ENCODE measurements at places on chromosomes 1 and 21.

- DNase-seq: peak; percentile 23
These were observed 95.3 kb downstream of the HIVEP3 start for GRCh38 chr1:41823471-41823870.

DNA sequence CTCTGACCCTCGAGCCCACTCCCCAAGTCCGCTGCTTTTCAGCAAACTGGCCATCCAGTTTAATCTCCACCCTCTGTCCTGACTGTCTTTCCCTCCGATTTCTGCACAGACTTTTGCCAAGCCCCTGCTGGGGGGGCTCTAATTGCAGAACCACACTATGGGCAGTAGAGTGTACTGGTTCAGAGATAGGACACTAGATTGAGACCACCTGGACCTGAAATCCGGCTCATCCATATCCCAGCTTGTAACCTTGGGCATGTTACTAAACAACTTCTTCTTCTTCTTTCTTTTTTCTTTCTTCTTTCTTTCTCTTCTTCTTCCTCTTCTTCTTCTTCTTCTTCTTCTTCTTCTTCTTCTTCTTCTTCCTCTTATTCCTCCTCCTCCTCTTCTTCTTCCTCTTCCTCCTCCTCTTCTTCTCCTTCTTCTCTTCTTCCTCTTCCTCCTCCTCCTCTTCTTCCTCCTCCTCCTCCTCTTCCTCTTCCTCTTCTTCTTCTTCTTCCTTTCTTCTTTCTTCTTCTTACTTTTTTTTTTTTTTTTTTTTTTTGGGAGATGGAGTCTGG is 7.7 kb downstream of the LRRC71 start:
- DNase-seq: no peak

- DNase-seq: no peak
These were observed 176.5 kb upstream of the RUNX1 start for GRCh38 chr21:35225573-35225972.

GRCh38 chr1:229296541-229296941 is 25.6 kb downstream of the RAB4A start:
- DNase-seq: no peak

GRCh38 chr1:174022976-174023277 is 770 bp upstream of the RC3H1 start:
- DNase-seq: no peak

- DNase-seq: no peak
These were observed 541.4 kb upstream of the B3GALT2 start for GRCh38 chr1:193727850-193728249.

DNA sequence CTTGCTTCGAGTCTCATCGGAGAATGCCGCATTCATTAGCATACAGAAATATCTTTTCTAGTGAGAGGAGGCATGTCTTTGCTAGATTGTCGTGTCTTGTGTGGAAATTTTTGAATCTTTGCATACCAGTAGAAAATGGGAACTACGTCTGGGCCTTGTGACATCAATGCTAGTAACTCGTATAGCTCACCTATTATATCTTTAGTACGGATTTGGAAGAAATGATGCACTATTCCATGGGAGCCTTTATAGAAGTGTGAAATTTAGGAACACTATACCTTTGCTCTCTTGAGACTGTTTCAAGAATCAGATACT is 835 bp downstream of the UHMK1 start:
- DNase-seq: no peak

- no peak for DNase-seq
These were observed 47.0 kb downstream of the RABGAP1L start for GRCh38 chr1:174206148-174206836.

DNA sequence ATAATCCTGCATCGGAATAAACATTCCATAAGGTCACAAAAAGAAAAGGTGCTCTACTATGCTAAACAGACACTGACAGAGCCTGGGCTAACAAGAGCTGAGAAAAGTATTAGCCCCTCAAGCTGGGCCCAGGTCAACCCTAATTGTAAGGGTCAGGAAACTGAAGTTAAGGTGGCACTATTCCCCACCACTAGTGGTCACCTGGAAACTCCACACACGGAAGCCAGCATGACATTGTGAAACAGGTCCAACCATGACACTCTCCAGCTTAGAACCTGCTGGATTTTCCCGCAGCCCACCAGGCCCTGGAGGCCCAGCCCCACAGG is 1.2 kb downstream of the PTTG1IP start:
- no peak for DNase-seq

DNA sequence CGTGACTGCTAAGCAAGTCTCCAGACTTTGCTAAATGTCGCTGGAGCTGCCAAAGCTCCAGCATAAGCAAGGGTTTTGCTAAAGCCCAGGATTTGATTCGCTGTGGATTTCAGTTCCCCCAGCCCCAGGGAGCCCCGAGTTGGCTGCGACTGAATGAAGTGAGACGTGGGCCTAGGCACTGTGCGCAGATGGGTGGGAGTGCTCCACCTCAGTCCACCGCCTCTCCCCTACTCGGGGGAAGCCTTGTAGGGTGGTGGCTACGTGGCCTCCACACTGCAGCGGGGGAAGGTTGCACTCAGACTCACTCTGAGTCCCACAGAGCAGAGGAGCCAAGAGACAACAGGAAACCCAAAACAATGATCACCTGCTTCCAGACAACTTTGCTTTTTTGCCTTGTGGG is 397.8 kb upstream of the VAMP3 start:
- DNase-seq: no peak

DNA sequence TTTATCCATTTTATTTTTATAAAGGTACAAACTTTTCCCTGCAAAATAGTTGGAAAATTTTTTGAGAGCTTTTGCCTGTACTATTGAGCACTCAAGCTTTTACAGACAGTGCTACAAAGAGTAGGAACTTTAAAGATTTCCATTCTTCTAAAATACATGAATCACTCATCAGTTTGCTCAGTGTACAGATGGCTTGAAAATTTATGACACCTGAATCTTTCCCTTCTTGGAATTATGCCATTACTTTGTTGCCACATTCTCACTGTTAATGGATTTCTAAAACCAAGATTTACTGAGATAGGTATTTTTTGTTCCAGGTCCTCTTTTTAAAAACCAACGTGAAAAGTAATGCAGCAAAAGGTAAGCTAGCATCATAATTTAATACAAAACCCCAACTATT is 76.0 kb downstream of the GPATCH2 start:
- DNase-seq: no peak

GRCh38 chr1:201213926-201214325 is 23.3 kb downstream of the IGFN1 start:
- DNase-seq: no peak

DNA sequence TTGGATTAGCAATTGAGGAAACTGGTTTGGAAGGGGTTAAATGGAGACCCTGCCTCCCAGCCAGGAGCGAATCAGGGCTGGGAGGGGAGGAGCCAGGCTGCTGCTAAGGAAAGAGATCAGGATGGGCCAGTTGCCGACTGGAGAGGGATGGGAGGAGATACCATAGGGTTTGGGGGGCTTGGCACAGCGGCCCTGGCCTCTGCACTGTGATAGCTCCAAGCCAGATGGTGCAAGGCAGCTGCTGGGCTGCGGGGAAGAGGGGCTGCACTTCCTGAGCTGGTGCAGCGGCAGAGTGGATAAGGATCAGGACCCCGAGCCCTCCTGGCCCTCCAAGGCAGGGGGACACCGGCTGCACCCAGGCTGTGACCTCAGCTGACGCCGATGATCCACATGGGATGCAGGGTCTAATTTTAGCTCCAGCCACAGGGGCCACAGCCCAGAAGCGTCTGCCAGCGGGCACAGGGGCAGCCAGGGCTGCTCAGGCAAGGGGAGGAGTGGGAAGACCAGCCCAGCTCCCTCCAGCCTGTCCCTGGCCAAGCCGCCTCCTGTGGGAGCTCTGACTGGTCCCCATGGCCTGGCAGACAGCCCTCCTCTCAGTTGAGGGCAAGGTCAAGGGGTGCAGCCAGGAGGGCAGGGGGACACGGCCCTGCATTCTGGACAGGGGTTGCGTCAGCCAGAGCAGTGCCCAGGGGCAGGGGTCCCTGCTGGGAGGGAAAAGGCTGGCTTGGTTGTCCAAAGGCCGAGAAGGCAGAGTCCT is at the start of gene EXTL1:
TSS of gene EXTL1 (plus strand) at position 129 of the 757 bp plus-strand sequence. CDS start 872 bp downstream, outside the sequence.
- DNase-seq: no peak

DNA sequence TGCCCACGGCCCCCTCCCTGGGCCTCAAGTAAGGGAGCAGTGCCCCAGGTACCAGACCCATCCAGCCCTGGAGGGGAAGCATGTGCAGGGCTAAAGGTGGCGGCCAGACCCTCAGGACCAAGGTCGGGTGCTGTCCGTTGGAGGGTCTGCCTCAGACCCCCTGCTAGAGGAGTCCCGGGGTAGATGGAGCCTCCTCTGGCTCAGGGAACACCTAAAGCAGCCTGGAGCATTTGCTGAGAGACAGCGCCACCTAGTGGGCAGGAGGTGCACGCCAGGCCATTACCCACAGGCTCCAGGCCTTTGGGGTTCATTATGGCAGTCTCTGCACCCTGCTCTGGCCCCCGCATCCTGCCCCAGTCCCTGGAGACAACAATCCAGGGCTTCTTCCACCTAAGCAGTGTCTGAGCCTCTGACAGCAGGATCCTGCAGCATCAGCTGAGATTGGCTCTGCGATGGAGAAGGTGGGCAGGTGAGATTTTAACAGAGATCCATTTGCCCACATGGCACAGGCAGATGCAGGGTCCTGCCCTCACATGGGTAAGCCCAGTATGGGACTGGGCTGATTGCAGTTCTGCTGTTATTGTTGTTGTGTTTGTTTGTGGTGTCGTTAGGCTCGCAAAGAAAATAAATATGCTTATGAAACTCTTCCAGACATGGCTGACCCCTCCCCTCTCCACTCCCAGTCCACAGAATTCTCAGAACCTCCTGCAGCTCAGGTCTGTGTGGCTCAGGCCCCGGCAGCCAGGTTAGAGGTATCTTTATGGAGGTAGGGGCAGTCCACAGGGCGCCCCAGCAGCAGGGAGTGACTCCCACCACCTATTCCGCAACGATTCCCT is 42.4 kb downstream of the CTNNBIP1 start:
- DNase-seq: peak; percentile 77

GRCh38 chr1:109639841-109640184 is 16.1 kb upstream of the GSTM4 start:
- no peak for DNase-seq

- DNase-seq: no peak
These were observed 21.1 kb downstream of the SMAP2 start for GRCh38 chr1:40394491-40395172.

- no peak for DNase-seq
These were observed 1.0 kb downstream of the ARPC5 start for GRCh38 chr1:183634429-183635065.

GRCh38 chr1:114347431-114348209 is 163.4 kb downstream of the TRIM33 start:
- no peak for DNase-seq

GRCh38 chr1:173440430-173440829 is 36.7 kb upstream of the PRDX6 start:
- DNase-seq: no peak

- no peak for DNase-seq
These were observed 9.7 kb downstream of the ZNF692 start for GRCh38 chr1:248849152-248849551.

- DNase-seq: no peak
These were observed 2.2 kb downstream of the TGFB2 start for GRCh38 chr1:218347336-218347722.

DNA sequence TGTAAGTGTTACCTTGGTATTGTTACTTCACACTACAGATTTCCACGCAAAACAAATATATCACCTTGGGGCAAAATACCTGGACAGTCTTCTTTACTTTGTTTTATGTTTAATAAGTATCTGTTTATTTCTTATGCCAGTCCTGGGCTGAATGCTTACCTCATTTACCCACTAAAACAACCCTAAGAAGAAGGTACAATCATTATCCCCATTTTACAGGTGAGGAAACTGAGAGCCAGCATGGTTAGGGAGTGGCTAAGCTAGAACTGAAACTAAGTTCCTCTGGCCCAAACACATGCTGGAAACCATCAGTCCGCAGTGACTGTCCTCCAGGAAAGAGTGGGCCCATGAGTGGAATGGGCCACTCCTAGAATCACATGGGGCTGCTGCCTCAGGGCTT is 13.0 kb upstream of the GUCA2B start:
- DNase-seq: no peak

GRCh38 chr1:149962736-149963135 is 26.1 kb upstream of the MTMR11 start:
- DNase-seq: no peak

DNA sequence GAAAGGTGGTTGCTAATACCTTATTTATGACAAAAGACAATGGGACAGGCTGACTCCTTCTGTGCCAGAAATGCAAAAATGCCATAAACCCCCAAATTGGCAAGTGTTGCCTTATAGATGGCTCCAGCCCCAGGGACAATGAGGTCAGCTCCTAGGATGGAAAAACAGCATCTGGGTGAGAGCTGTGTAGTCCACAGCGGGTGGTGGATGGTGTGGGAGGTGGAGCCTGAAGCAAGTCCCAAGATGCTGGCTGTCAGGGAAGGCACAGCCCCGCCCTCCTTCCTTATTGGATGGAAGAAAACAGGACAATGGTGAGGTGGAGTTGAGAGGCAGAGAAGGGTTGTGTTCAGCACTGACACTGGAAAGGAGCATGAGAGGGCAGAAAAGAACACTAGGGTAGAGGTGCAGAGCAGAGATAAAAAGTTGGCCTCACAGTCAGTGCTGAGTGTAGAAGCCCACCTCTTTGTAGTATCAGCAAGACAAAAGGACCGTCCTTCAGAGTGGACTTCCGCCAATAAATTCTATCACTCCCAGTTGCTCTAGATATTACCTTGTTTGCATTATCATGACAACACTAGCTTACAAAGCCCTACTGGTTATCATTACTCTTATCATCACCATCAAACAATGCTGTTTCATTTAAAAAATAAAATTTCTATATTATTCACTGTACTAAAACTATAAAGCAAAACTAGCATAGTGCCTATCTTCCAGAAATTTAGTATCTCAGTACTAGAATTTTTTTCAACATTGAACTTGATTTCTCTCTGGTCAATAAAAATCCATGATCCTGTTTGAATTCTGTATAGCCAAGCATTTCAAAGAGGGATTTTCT is 3.7 kb upstream of the SDE2 start:
- DNase-seq: no peak

GRCh38 chr1:180837020-180837419 is 75.7 kb upstream of the KIAA1614 start:
- no peak for DNase-seq

GRCh38 chr1:178004926-178005391 is 35.1 kb upstream of the SEC16B start:
- no peak for DNase-seq

- no peak for DNase-seq
These were observed 15.9 kb downstream of the MCM3AP start for GRCh38 chr21:46269466-46269865.

DNA sequence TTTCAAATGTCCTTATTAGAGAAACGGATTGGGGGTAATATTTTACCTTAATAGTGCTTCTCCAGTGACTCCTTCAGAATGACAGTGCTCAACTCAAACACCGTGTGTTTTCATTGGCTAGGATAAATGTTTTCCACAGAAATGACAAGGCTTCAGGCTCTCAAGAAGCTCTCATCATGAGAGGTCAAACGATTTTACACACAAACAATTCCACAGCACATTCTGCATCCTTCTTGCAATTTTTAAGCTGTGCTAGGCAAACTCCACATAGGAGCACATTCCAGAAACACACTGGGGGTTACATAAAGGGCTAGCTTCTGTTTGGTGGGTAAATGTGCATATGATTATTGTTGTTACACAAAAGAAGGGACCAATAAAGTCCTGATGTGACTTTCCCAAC is 75.5 kb upstream of the IPO9 start:
- no peak for DNase-seq

GRCh38 chr1:52007215-52008002 is 16.9 kb upstream of the RAB3B start:
- no peak for DNase-seq
